Fibroblast of skin of right biceps (primary cell): ENCODE measurements at places on chromosomes 12 and 14.
A peak's percentile ranks its signal among the peaks of the same experiment; 100 is the strongest.

GRCh38 chr12:131640525-131640924, 70.4 kb upstream of the SFSWAP start:
- no peak for DNase-seq

GRCh38 chr14:88553886-88554456, 836 bp downstream of the PTPN21 start:
- DNase-seq: no peak

- DNase-seq: peak; percentile 71
Measured at GRCh38 chr12:103877934-103878510, 37.0 kb upstream of the NT5DC3 start.

- no peak for DNase-seq
Measured at GRCh38 chr12:119069147-119069642, 87.9 kb downstream of the SRRM4 start.

- no peak for DNase-seq
Measured at GRCh38 chr12:12521044-12521485, 41.6 kb downstream of the DUSP16 start.

- no peak for DNase-seq
Measured at GRCh38 chr12:47799357-47799955, 20.2 kb downstream of the HDAC7 start.
